ENCODE measurements at places on chromosomes 2 and 18. TPM values are rescaled to one million over a fixed set of nuclear protein-coding genes. Genes with fewer than 3 reads are reported as not detected.

GRCh38 chr2:138829326-138829919 lies 49.2 kb upstream of the NXPH2 start:
- peak; percentile 48 for DNase-seq

TANC1 gene
- 0.13 TPM for total RNA-seq

DNA sequence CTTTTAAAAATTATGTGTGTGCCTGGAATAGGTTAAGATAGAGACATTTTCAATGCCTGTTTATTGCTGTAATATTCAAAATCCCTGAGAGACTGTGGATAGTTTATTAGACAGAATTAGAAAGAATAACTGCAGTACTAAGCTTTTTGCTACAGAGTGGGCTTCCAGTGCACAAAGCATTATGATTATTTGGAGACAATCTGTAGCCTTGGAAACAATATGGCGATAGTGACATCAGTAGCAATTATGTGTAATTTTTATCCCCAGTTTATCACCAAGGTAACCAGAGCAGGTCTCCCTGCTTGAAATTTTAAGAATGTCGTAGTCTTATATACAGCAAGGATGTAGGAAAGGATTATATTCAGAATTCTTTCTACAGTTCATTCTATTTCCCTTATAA lies 100.0 kb downstream of the MYO3B start:
- no peak for DNase-seq

GRCh38 chr18:69000366-69000765 lies 202.5 kb downstream of the CCDC102B start:
- DNase-seq = no peak

- no peak for DNase-seq
These were observed 225.7 kb downstream of the MTX2 start for GRCh38 chr2:176494949-176495353.

DNA sequence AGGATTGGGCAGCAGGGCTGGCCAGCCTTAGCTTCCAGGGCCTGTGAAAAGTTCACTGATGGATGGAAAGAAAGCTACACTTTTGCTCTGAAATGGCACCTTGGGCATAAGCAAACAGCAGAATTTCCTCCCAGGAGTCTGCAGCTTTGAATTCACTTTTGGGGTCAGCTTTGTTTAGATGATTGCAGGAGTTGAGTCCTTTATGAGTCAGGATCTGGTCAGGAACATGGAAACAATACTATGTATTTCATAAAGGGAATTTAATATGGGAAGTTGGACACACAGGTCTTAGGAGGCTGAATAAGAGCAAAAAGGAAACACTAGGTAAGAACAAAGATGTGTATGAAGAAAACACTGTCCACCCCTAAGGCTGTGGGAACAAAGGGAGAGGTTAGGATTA lies 345.3 kb downstream of the TSN start:
- no peak for DNase-seq

NGEF gene
- 0.38 TPM for total RNA-seq

GRCh38 chr18:74472312-74472711 lies 15.2 kb upstream of the DIPK1C start:
- no peak for DNase-seq

- no peak for DNase-seq
These were observed 637 bp upstream of the SFT2D3 start for GRCh38 chr2:127700527-127701192.

KLHL14 gene
- not detected for total RNA-seq

DNA sequence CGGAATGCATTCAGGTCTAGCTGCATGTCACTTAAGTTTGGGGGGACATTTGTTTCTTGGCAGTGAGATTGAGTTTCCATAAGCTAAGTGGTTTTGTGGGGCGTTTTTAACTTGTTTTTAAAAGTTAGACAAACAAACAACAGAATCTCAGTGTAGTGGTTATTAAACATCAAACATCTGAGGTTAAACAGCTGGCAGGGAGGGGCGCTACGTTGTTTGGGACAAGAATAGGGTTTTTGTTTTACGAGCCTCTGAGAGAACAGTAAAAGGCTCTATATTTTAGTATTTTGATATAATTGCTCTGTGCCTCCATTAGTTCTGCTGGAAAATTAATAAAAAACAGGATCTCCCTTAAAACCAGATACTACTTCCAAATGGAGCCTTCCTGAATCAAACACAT lies 41.6 kb upstream of the TMEM177 start:
- no peak for DNase-seq

COL3A1 gene
- total RNA-seq = 0.09 TPM

GRCh38 chr2:99153921-99154604 lies 679 bp downstream of the TSGA10 start:
- no peak for DNase-seq

GRCh38 chr2:24400207-24400907 lies 40.0 kb upstream of the ITSN2 start:
- DNase-seq = no peak

DNA sequence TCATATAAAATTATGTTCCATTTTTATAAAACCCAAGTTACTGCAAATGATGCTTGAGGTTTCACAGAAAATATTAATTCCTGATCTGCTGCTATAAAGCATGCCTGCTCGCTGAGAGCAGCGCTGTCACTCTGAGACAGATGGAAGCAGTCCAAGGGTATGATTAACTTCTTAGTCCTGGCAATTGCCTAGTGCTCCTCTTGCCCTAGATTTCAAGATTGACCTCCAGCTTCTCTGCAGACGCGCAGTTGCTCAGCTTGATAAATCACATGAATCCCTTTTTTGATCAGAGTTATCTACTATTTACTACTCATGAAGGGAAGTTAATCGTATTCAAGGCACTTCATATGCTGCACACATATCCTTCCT lies 154.6 kb upstream of the REV1 start:
- no peak for DNase-seq

DNA sequence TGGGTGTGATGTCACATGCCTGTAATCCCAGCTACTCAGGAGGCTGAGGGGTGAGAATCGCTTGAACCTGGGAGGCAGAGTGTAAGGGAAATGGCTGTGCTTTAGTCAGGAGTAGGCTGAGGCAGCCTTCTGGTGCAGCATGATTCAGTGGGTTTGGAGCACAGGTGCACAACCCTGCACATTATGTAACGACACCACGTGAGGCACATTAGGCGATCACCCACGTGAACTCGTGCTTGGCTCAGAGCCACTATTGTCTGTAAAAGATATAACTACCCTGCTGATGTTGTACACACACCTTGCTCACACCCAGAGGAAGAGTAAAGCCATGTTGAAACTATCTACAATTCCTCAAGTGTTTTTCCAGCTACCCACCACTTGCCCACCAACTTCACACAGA lies 54.8 kb upstream of the ZC3H15 start:
- DNase-seq = no peak

GRCh38 chr2:96524482-96525210 lies 11.9 kb upstream of the ARID5A start:
- DNase-seq = no peak

PNKD gene
- 31.6 TPM for total RNA-seq

CCDC74A gene
- total RNA-seq = 5.0 TPM

- no peak for DNase-seq
These were observed 382.2 kb downstream of the TGIF1 start for GRCh38 chr18:3832025-3832638.

All from CD8-positive, alpha-beta memory T cell (primary cell).